Activated CD8-positive, alpha-beta memory T cell treated with anti-CD3 and anti-CD28 coated beads for 48 hours (primary cell): ENCODE measurements at places on chromosomes 13 and 19.
A peak's percentile ranks its signal among the peaks of the same experiment; 100 is the strongest.

GRCh38 chr13:110162866-110163658 is 143.9 kb downstream of the COL4A1 start:
- no peak for DNase-seq

DNA sequence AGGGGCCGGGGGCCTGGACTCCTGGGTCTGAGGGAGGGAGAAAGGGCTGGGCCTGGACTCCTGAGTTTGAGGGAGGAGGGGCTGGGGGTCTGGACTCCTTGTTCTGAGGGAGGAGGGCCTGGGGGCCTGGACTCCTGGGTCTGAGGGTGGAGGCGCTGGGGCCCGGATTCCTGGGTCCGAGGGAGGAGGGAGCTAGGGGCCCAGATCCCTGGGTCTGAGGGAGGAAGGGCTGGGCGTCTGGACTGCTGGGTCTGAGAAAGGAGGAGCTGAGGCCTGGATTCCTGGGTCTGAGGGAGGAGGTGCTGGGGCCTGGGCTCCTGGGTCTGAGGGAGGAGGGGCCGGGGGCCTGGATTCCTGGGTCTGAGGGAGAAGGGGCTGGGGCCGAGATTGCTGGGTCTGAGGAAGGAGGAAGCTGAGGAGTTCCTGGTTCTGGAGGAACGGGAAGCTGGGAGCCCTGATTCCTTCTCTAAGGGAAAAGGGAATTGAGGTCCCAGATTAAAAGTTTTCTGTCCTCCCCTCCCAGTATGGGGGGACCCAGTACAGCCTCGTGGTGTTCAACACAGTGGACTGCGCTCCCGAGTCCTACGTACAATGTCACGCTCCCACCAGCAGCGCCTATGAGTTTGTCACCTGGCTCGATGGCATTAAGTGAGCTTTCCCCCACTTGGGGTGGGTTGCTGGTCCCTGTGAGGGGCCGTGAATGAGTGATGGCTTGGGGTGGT is 721 bp downstream of the MED25 start:
- no peak for DNase-seq

GRCh38 chr13:38147050-38147449 is 202.6 kb upstream of the UFM1 start:
- DNase-seq, result no peak

DNA sequence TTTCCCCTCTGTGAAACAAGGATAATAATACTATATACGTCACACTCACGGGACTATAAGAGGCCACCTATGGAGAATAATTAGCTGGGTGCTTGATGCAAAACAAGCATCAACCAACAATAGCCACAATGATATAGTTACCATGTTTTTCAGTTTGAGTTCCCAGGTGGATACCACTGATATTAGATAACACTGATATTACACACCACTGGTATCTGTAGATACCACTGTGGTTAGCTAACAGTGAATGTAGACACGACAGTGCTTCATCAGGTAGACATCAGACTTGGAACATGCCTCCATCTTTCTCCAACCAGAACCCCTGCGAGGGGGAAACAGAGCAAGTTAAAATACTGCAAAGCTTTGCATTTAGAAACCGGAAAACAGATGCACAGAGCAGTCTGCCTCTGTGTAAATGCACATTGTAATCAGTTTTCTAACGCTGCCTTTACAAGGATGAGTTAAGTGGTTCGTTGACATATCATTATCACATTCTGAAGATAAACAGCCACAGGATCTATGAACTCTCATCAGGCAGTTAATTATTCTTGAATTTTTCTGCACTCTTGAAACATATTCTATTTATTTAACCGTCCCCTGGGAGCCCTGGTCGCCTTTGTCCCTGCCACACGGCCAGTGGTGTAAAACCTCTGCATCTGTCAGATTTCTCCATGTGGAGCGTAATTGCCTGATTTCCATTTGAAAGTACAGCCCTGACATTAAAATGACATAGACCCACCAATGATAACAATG is 80.7 kb downstream of the RNASEH2B start:
- DNase-seq, result no peak

DNA sequence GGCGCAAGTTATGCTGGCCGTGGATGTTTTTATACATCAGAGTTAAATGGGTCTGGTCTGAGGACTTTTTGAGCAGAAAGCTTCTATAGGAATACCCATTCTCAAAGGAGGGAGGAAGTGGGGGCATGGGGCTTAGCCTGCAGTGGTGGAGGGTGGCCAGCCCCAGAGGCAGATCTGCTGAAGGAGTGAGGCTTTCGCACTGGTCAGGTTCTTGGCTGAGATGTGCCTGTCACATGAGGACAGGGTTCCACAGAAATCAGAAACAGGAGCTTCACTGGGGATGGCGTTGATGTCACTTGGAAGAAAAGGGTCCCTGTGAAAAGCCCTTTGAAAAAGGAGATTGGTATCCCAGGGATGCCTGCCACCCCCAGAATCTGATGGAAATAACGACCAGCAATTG is 100.7 kb upstream of the MCF2L start:
- DNase-seq, result no peak

GRCh38 chr13:38582133-38582532 is 104.7 kb upstream of the FREM2 start:
- no peak for DNase-seq

DNA sequence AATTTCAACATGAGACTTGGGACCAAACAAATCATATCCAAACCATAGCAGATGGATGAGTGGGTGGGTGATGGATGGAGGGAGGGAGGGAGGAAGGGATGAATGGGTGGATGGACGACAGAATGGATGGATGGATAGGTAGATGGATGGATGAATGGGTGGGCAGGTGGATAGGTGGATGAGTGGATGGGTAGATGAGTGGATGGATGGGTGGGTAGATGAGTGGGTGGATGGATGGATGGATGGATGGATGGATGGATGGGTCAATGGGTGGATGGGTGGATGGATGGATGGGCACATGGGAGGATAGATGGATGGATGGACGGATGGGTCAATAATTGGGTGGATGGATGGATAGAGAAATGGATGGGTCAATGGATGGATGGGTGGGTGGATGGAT is 47.9 kb upstream of the ONECUT3 start:
- no peak for DNase-seq

DNA sequence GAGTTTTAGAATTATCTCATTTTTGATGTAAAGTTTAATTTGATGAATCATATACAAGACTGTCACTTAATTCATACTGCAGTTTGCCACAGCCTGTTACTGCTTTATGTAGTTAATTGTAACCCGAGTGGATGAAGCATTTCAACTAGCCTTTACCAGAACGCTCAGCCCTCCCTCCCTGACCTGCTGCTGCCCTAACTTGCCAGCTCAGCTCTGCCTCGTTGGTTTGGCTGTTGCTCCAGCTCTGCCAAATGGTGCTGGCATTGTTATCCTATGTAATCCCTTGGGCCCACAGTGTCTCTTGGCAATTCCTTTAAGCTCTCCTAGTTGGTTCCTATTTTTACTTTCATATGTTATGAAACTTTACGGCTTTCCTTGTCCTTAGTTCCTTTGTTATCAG is 113.3 kb downstream of the LMO7 start:
- DNase-seq, result no peak

GRCh38 chr19:15400521-15401396 is 18.0 kb downstream of the AKAP8L start:
- no peak for DNase-seq

DNA sequence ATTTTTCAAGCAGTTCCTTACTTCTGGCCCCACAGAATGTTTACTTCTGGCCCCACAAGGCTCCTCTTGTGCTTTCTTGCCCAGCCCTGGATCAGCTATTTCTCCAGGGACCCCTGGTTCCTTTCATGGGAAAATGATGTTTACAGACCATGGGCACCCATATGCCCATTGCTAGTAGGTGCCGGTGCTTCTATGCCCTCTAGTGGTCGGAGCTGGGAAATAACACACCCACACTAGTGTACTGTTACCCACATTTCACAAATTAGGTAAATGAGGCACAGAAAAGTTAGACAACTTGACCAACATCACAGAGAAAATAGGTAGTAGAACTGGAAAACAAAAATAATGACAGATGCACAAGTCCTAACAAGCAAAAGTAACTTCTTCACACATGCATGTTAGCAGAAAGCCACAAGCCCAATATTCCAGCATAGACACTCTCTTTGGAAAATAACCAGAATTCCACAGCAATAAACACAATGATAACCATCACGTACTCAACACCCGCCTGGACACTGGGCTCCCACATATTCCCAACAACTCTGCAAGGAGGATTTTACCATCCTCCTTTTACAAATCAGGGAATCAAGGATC is 1.3 kb upstream of the CEACAM6 start:
- peak; percentile 33 for DNase-seq

DNA sequence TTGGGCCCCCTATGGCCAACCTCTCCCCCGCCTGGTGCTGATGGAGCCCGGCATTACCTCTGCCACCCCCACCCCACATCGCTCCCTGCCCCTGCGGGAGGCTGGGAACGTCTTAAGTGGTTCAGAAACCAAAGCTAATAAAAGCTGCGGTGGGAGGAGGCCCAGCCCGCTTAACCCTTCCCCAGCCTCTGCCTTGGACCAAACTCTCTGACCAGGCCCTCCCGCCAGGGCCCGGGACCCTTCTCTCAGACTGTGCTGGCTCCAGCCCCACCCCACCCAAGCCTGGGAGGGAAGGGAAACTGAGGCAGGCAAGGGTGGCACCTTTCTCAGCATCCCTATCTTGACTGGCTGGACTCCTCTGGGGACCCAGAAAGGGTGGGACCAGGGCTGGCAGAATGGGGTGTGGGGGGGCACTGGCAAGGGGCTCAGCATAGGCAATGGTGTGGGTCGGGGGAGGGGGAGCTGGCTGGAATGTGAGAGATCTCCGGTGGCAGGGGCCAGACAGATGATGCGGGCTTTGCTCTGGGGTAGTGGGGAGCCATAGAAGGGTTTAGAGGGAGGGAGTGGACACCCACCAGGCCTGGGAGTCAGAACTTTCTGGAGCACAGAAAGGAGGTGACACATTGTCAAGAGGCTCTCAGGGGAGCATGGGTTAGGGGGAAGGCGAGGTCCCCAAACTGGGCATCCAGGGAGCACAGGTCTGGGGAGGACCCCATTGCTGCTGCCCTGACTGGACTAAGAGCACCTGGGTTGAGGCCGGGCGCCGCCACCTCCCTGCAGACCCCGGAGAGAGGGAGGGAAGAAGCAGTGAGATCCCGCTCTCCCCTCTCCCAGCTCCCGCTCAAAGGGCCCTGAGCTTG is 21.9 kb downstream of the SMIM24 start:
- no peak for DNase-seq

GRCh38 chr19:4641132-4641531 is 1.8 kb downstream of the TNFAIP8L1 start:
- no peak for DNase-seq

DNA sequence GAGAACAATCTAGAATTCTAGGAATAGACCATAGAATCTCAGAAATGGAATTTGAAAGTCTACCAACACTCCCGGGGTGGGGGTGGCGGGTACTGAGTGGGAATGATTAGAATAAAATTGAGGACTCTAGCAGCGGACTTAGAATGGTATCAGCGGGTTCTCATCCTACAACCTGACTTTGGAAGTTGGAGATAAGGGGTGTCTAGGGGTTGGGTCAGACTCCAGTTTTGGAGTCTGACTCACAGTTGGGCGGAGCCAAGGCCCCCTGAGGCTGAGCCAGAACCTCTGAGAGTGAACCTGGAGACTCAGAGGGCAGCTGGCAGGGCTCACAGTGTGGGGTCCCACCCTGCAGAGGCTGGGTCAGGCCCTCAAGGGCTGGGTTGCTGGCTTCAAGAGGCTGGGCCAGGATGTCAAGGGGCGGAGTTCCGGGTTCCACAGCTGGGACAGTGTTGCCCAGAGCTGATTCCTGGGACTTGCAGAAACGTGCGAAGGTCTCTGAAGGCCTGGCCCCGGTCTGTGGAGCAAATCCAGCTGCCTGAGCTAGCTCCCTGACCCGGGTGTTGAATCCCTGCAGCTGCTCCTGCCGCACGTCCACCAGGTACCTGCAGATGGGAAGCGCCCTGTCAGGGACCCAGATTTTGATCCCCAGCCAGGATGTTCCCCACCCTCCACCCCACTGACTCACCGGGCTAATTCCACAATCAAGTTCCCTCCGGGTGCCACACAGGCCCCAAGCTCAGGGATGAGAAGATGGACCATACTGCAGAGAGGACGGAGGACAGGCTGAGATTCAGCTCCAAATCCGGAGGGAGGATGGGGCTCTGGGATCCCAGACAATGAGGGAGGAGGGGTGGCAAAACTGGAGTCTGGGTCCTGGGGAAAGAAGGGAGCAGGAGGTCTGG is 1.6 kb upstream of the TNNI3 start:
- DNase-seq, result no peak

DNA sequence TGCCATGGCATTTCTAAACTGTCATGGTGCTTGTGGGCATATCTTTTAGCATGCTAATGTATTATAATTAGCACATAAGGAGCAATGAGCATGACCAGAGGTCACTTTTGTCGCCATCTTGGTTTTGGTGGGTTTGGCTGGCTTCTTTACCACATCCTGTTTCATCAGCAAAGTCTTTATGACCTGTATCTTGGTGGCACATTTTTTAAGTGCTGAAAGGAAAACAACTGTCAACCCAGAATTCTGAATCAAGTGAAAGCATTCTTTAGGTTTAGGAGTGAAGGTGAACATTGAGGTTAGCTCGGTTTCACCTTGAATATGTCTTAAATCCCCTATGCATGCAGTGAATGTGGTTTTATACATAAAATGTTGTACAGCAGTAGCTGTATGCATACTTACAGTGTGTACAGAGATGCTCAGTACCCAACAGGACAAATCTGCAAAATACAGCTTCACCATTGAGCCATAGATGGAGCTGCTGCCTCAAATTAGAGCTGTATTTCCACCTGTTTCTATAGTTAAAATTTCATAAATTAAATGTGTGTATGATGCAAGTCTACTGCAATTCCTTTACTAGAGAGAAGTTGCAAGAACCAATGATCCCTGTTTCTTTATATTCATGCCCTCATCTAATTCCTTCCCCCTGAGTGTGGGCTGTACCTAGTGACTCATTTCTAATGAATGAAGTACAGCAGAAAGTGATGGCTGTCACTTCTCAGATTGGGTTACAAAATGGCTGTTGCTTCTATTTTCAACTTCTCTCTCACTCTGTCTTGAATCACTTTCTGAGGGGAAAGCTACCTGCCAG is 25.2 kb upstream of the IGSF23 start:
- DNase-seq, result no peak

DNA sequence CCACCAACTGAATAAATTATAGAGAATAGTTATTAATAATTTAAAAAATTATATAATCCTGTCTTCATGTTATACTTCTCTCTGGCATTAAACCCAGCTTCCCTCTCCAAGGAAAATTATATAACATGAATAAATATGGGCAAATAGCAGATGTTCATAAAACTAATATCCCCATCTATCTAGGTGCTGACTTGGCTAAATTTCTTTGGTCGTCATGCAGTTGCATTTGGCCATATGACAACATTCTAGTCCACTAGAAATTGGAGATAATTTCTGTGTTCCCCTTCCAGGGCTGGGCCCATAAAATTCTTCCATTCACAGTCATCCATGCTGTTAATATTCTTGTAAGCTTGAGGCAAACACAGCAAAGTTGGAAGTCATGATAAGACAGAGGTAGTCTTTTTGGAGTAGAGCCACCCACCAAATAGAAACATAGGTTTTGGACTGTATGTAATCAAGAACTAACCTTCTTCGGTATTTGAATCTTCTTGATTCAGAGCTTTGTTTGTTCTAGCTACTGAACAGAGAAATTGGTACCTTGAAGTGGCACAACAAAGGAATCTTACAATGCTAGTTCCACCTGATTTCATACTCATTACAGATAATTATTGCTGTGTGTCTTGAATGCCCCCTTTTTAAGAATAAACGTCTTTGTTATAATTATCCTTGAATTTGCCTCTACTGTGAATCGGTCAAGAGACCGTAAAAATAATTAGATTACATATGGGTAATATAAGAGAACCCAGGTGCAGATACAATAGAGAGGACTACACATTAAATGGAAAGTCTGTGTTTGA is 678.5 kb upstream of the PCDH20 start:
- no peak for DNase-seq

GRCh38 chr13:51764184-51765141 is 39.5 kb downstream of the DHRS12 start:
- peak; percentile 49 for DNase-seq
